ENCODE measurements at places on chromosomes 2 and 18.

DNA sequence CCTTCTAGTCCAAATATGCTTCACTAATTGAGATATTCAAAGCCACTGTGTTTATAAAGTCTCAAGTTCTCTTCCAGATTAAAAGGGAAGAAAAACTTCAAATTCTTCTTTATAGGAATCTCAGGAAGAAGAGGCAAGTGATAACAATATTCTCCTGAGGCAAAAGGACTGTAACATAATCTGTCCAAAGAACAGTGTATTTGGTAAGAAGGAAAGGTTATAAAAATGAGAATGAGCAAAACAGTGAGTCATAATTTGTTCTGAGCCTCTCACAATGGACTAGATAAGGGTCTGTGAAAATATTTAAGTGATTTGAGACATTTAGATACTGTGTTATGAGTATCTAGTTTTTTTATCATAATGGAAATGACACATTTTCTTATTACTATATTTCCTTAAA is 44.3 kb downstream of the SNRPD1 start:
- DNase-seq = no peak

DNA sequence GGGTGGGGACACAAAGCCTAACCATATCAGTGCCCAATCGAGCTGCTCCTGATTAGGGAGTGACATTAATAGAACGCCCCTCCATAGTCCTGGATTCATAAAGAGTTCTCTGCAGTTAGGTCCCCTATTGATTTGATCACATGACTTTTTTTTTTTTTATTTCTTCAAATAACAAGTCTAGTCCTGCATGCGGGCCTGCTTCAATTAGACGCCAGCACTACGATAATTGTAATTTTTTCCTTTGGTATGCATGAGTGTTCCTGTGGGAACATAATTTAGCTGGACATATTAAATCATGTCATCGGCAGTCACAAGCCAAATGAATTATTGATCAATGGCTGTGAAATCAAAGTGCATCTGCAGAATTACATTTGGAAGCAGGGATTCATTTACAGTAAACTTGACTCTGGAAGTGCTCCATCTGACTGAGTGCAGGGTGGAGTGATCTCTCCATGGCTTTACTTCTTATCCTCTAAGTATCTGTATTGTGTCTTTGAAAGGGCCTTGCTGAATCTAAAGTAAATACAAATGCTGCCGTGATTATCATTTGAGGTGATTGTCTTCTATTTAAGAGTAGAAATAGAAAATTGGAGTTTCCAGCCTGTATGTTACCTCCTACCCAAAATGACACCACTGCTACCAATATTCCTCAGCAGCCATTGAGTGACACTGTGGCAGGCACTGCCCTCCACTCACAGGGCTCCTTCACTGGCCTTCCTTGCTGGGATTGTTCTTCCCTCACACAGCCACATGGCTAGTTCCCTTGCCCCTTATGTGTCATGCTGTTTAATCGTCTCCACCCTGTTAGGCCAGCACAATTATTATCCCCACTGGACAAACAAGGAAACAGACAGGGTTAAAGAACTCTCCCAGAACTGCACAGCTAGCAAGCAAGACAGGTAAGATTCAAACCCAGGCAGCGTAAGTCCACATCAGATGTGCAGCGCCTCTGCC is 337.4 kb upstream of the ID2 start:
- DNase-seq = no peak

DNA sequence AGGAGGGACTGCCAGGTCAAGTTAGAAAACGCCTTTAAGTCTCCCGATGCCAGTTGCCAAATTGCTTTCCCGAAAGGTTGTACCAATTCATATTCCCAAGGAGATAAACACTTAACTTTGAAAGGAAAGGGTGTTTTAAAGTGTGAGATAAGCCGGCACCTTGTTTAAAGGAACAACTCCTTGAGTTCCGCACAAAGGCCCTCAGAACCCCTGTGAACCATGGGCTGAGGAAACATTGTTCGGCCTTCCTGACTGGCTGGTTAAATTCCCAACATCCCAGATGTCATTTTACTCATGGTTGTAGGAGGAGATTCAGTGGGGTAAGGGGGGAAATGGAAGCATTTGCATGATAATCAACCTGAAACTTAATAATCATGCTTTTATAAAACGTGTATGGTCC is 126.6 kb downstream of the BCL11A start:
- DNase-seq = no peak

- DNase-seq = no peak
Measured at GRCh38 chr2:50951437-50951836, 80.5 kb downstream of the NRXN1 start.

DNA sequence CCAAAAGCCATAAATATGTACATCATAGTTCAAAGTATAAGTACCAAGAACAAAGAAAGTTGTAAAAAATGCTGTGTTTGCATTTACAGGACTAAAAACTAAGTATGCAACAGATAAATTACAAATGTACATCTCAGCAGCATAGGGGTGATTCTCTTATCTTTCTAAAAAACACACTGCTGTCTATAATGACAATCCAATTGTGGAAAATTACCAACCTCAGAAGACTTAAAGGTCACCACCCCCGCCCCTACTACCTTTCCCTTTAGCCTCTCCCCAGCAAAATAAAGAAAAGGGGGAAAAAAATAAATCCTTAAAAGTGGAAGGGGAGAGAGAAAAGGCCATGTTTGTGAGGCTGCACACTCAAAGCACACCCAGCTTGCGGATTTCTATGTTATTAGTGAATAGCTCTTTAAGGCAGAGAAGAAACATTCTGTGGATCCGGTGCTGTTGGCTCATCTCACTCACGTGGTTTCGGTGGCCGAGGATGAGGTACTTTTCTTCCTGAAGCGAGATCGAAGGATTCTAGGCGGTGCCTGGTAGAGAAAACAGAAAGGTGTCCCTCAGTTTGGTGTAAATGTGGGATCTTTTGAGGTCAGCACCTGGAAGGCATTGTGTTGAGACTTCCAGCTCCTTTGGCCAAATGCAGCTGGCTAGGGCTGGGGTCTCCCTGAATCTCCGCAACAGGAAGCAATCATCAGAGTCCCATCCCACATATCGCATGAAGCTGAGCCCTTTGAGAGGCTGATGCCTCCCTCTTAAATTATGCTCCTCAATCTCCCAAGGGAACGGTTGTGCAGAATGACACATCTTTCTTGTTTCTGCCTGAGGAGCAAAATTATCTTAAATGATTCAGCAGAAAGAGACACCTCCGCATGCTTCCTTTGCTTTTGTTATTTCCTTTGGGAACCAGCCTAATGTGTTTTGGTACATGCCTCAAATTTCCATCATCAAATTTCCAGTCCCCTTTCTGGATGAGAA is 17.6 kb downstream of the MRPL35 start:
- DNase-seq = no peak

GRCh38 chr2:160033732-160034392 is 28.6 kb downstream of the PLA2R1 start:
- DNase-seq = no peak

GRCh38 chr2:17309741-17310339 is 208.4 kb downstream of the RAD51AP2 start:
- no peak for DNase-seq

GRCh38 chr2:241105641-241106040 is 3.6 kb upstream of the MTERF4 start:
- no peak for DNase-seq

- DNase-seq = no peak
Measured at GRCh38 chr2:112949456-112949855, 28.4 kb upstream of the IL36G start.

- DNase-seq = no peak
Measured at GRCh38 chr2:21452678-21453077, 328.9 kb downstream of the TDRD15 start.

- no peak for DNase-seq
Measured at GRCh38 chr18:48563027-48563426, 24.2 kb downstream of the CTIF start.

DNA sequence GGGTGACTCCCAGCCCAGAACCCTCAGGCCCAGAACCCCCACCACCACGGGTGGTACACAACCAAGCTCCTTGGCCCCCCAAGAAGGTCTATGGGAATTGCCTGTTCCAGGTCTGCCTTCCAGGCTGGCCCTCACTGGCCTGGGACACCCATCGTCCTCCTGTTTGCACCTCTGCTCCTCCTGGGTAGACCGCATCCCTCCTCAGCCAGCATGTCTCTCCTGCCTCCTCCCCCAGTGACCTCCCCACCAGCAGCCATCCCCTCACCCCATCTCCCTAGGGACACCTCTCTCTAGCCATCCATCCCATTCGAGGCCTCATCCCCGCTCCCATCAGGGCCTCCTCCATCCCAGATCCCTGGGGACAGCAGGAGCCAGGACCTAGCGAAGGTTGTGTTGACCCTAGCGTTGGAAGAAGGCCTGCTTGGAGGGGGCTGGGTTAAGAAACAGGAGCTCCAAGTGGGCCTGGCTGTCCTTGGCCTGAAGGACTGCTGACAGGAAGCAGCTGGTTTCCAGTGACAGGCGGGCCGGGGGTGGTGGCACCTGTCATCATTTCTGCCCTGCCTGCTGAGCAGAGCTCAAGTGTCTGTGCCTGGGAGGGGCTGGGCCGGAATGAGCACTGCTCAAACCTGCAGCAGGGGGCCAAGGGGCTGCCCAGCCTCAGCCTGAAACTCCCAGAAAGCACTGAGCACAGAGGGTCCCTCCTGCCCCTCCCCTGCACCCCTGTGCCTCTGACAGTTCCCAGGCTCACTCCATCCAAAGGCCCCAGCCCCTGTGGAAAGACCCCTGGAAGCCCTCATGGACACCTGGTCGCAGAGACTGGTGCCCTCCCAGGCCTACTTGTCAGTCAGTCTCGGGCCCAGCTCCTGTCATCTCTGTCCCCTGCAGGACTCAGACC is 96.0 kb upstream of the OTOS start:
- DNase-seq = no peak

DNA sequence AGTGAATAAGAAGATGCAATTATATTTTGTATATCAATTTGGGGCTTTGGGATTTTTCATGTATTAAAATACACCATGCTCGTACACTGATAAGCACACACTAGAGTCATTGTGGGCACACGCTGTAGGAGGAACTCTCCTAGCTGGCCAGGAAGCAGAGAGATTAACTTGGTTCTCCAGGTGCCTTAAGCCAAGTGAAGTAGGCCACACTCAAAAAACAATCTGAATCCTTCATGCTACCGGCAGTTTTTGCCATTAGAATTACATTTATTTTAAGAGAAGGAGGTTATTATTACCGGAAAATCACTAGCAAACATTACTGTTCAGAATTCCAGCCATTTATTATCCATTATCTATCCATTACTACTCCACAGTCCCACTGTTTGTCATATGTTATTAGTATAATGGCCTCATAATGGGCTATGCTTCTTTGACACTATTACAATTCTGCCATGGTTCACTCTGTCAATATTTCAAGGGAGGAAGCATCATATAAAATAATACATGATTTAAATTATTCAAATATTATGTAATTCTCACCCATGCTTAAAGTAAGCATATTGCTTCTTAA is 214.4 kb downstream of the L3MBTL4 start:
- no peak for DNase-seq

- no peak for DNase-seq
Measured at GRCh38 chr2:58749041-58749440, 507.9 kb upstream of the FANCL start.

DNA sequence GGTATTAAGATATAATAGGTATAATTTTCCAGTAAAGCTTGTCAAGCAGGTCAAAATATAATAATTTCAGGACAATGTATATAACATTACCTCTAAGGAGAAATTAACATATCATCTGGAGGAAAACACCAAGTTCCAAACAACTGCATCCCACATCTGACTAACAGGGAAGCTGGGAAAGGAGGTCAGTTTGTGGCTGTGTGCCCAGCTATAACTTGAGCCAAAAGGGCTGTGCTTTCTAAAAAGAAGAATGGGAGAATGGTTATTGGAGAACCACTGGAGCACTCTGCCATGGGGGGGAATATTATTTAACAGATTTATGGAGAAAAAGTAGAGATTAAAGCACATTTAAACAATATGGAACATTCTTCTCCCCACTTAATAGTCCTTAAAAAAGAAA is 390.6 kb upstream of the PKDCC start:
- DNase-seq = no peak
